ENCODE measurements at places on chromosomes 4 and X.

- DNase-seq = no peak
Observed at GRCh38 chr4:100848841-100849240, 331.0 kb upstream of the EMCN start.

DNA sequence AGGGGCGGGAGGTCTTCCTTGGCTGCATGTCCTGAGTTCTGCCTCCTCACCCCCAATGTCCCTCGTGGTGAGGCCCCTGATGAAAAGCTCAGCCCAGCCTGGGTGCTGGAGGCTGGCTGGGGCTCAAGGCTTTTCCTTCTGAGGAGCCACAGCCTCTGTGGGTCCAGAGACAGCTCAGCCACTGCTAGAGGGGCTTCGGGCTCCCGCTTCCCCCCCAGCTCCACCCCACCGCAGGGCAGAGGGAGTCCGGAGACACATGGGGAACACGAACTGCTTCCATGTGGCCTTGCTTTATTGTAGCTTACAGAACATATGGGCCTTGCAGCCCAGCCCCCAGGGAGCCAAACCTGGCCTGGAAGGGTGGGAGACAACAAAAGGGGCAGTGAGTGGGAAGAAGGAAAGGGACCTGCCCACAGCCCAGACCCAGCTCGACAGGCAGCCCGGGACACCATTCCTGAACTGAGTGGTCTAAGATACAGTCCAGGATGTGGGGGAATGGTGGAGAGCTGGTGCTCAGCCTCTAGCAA is 89.9 kb upstream of the NKX1-1 start:
- no peak for DNase-seq

DNA sequence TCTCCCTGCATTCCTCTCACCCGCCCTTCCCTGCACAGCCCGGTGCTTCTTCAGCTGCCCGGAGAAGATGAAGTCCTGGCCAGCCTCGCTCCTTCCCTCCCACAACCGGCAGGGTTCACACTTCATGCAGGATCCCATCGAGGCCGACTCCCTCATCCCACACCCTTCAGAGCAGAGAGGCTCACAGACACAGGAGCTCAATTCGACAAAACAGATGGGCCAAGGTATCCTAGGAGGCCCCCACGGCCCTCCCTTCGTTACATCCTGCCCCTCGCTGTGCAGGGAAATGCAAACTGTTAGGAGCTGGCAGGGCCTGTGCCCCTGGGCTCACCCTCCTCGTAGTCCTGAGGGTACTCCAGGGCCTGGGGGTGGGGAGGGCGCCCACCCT is 238.1 kb downstream of the DHRSX start:
- DNase-seq = no peak

- DNase-seq = no peak
Observed at GRCh38 chr4:111562826-111563225, 582.4 kb upstream of the FAM241A start.

DNA sequence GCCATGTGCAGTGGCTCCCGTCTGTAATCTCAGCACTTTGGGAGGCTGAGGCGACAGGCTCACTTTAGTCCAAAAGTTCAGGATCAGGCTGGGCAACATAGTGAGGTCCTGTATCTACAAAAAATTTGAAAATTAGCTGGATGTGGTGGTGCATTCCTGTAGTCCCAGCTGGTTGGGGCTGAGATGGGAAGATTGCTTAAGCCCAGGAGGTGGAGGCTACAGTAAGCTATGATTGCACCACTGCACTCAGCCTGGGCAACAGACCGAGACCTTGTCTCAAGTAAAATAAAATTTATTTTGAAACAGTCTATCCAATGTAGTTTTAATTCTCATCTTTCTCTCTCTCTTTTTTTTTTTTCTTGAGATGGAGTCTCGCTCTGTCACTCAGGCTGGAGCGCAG is 21.1 kb downstream of the RBM10 start:
- DNase-seq = peak; percentile 71

- DNase-seq = peak; percentile 69
Observed at GRCh38 chrX:72048510-72049455, 82.9 kb downstream of the RTL5 start.

DNA sequence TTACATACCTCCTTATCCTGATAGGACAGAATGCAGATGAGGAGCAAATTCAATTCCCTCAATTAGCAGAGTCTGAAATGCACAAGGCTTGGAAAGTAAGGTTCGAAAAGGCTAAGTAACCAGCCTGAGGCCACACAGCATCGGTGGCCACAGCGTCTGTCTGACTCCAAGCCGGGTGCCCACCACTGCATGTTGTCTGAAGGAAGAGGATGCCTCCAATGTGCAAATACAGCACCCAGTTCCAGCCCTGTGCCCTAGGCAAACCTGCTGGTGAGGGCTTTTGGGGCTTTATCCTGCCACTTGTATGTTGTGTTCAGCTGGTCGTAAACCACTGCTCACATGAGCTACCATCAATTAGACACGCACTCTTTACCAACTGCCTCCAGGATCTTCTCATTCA is 48.6 kb upstream of the PPP2R2C start:
- no peak for DNase-seq

- no peak for DNase-seq
Observed at GRCh38 chr4:10741961-10742699, 57.6 kb upstream of the CLNK start.

DNA sequence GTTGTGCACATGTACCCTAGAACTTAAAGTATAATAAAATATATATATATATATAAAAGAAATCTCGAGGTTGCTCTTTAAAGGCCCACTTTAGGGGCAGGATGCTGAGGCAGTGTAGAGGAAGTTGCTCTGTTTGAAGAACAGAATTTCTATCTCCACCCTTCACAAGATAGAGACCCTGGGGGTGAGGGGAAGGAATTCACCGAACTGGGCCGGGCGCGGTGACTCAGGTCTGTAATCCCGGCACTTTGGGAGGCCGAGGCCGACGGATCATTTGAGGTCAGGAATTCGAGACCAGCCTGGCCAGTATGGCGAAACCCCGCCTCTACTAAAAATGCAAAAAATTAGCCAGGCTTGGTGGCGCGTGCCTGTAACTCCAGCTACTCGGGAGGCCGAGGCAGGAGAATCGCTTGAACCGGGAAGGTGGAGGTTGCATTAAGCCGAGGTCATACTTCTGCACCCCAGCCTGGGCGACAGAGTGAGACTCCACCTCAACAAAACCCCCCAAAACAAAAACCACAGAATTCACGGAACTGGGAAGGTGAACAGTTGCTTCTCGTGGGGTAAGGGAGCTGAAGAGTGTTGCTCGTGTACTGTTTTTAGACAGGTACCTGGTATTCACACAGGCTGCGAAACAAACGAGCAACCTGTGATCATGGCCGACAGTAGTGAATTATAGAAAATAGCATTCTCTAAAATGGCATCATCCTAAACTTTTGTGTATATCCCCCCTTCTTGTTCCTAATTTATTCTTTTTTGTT is 6.2 kb downstream of the PLAC8 start:
- no peak for DNase-seq

DNA sequence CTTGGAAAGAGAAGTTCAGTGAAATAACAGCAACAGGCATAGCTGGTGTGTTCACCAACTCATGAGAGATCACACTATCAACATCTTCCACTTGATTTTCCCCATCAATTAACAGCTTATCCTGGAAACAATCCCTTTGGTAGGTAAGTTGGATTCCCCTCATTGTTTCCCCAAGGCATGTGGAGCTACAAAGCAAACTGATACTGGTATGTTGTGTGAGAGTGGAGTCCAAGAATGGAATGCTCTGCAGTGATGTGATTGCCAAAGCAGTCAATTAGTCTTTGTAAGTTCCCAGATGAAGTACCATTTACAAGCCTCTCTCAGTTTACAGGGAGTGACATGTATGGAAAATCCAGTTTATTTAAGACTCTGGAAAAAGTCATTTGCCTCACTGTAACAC is 13.7 kb upstream of the XAGE2 start:
- no peak for DNase-seq

- DNase-seq = no peak
Observed at GRCh38 chr4:85556283-85556682, 81.3 kb downstream of the ARHGAP24 start.

GRCh38 chr4:177718514-177718913 is 276.3 kb upstream of the AGA start:
- no peak for DNase-seq

- no peak for DNase-seq
Observed at GRCh38 chr4:101941816-101942358, 151.4 kb downstream of the BANK1 start.

DNA sequence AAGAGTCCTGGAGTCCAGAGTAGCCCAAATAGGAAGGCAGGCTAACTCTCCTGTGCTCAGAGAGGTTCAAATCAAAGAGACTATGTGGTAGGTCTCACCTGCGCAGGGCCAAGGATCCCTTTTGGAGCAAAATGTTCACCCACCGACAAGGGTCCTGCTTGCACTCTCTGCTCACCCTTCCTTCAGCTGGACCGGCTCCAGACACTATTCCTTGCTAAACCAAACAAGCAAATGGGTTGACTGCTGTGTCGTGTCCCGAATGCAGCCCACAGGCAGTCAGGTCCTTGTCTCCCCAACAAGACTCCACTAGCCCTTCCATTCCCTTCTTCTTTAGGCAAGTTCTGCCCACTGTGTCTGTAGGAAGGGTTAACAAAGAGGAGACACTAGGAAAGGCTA is 760 bp downstream of the TRMT2B start:
- peak; percentile 12 for DNase-seq

GRCh38 chrX:32896088-32896487 is 315.3 kb downstream of the DMD start:
- no peak for DNase-seq

DNA sequence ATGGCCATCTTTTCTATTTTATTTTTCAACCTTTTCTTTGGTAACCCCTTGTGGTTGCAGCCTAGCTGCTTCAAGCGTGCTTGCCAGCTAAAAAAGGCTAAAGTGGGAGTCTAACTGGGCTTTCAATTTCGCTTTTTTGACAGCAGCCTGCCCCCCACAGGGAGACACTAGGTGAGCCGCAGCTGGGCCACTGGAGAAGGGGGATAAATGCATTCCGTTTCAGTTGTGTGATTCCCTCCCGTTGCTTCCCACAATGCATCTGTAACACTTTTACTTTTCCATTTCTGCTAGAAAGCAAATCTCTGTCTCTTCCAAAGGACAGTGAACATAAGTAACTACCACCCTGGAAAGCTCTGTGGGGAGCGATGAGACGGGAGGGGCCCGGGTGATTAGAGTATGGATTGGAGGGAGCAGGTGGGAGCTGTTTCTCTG is 86.3 kb upstream of the RAPGEF2 start:
- no peak for DNase-seq

DNA sequence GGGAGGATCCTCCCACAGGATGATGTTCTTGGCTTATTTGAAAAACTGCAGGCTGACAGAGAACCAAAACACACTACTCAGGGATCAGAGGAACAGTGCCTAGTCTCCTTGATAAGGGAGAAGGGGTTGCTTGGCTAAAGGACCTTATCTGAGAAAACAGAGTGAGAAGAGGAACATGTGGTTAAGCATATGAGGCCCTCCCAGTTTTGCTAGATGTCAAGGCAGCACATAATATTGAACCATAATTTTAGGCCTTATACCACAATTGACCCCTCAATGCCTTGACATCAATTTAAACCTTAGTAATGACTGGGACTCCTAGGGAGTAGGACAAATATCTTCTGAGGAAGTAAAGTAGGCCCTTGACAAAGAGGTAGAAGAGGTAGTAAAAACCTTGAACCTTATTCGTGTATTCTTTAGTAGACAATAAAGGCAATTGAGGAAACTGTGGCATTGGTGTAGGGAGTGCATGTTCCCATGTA is 79.3 kb downstream of the TEX13C start:
- DNase-seq = no peak

GRCh38 chr4:1177274-1178141 is 5.1 kb upstream of the SPON2 start:
- no peak for DNase-seq

GRCh38 chr4:143367863-143368262 is 31.2 kb downstream of the GAB1 start:
- no peak for DNase-seq

GRCh38 chr4:113316879-113317278 is 267.4 kb downstream of the ANK2 start:
- no peak for DNase-seq

GRCh38 chr4:112516471-112517066 is 589 bp upstream of the NEUROG2 start:
- DNase-seq = no peak

DNA sequence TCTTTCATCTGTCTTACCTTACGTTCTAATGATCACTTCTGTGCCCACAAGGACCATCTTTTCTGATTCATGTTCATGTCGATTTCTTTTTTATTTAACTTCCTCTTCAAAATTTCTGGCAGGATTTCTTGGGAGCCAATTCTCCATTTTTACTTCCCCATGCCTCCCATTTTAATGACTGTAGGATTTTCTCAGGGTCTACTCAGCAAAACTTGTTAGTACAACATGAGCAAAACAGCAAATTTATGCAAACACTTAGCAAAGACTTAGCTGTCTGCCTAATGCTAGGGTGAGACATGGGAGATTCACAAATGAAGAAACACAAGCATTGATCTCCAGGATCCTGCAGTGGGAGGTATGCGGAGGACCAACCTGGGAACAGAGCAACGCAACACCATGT is 5.5 kb downstream of the CD38 start:
- DNase-seq = no peak

GRCh38 chrX:150455215-150455608 is 92.1 kb downstream of the MAMLD1 start:
- DNase-seq = no peak

GRCh38 chr4:85358831-85359230 is 116.1 kb upstream of the ARHGAP24 start:
- DNase-seq = no peak

- DNase-seq = no peak
Observed at GRCh38 chrX:139106069-139106468, 394.6 kb upstream of the FGF13 start.

GRCh38 chr4:84782517-84782916 is 184.0 kb downstream of the WDFY3 start:
- DNase-seq = no peak

- no peak for DNase-seq
Observed at GRCh38 chr4:95061220-95061619, 303.5 kb downstream of the BMPR1B start.

DNA sequence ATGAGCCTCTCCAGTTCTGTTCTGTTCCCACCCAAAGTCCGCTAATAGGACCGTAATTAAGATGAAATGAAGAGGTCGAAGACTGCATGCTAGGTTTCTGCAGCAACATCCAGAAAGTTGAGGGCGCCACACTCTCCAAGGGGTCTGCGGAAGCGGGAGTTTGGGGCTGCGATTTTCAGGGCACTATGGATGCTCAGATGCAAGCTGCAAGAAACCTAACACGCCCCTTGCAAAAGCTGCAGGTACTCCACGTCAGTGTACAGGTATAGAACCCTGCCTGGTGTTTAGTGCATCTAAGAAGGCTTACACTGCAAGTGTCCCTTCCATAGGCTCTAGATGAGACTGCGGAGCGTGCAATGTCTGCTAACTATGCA is 61.4 kb downstream of the RHOXF2B start:
- DNase-seq = no peak

- no peak for DNase-seq
Observed at GRCh38 chrX:2566055-2566454, 65.3 kb upstream of the DHRSX start.

All from lower leg skin (tissue), 4 donors.